Muscle of arm (tissue), 14 donors: ENCODE measurements at places on chromosomes 1 and 21. TPM values are rescaled to one million over a fixed set of nuclear protein-coding genes. Genes with fewer than 3 reads are reported as not detected.

DNA sequence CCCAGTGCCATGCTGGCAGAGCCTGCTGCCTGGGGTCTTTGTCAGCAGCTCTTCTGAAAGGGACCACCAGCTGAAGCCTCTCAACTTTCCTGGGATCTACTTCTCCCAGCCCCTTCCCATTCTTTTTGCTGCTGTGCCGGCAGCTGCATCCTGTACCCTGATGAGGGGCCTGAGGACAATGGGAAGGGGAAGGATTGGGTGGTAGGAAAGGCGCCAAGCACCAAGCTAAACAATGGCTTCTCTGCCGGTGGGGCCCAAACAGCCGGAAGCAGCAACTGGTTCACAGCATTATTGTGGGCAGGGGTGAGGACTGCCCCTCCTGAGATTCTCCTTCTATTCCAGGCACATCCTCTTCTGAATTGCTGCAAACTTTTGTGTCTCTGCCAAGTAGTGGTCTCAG is 5.0 kb upstream of the EFCAB14 start:
- DNase-seq = no peak

DNA sequence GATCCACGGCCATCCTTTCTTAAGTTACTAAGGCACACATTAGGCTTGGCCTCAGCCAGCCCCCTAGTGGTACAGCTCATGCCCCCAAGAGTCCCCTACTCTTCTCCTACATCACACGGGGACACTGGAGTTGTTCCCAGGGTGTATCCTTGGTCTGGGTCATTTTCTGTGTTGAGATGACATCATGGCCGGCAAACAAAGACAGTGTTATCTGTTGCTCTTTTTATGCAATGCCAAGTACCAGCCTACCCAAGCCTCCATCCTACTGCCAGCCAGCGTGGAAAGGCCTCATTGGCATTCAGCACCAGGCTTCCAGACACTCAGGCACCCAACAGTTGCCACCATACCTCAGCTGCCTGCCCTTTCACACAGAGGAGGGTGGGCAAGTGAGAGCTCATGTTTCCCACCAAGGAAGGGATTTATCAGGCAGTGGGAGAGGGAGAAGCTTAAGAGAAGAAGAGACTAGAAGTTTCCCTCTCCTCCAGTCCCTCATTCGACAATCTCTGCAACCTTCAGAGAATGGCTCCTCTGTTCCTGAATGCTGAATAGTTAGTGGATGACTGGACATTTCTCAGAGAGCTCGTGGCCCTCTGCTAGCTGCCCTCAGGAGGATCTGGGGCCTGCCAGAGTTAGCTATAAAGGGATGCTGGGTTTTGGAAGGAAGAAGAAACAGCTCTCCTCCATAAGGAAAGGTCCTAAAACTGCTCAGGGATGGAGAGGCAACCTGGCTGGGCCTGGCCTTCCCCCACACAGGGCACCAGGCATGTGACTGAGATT is 17.7 kb downstream of the CBR1 start:
- no peak for DNase-seq

- DNase-seq = no peak
Measured at GRCh38 chr21:17805966-17806365, 13.2 kb downstream of the C21orf91 start.

DNA sequence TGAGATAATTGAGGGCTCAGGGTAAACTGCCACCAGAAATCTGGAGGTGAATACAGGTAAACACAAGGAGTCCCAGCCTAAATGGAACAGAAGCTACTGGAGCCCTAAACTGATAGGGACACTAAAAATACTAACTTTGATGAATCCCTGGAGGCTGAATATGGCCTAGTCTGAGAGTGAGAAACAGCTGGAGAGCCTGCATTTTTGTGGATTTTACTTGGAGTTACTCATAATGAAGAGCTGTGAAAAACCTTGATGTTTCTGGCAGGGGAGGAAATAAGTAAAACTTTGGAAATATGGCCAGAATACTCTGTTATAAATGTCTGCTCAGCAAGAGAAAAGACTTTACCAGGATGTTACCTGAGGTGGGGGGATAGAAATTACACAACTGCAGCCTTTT is 164.4 kb downstream of the LIPI start:
- no peak for DNase-seq

DNA sequence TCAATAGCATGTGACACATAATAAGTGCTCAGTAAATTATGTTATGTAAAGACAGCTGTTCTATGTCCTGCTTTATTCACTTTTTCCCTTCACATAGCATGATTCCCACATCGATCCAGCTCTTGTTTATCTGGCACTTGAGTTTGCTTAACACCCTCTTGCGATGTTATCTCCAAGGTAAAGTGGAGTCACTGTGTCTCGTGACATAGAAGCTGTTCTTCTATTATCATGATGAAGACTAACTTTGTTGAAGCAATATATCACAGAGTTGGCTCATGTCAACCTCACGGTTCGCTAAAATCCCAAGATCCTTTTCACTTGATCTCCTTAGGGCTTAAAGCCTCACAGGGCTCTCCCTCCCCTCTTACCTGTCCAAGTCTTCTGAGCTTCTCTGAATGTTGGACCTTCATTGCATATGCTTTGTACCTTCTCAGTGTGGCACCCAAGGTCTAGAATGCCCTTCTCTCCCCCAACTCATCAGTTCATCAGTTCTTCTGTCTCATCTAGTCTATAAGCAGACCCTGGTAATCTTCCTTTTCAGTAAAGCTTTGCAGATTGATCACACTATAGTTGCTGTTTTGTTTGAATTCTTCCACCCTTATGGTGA is 38.0 kb downstream of the PLXNA2 start:
- no peak for DNase-seq

- DNase-seq = no peak
Measured at GRCh38 chr1:3030663-3031381, 9.6 kb downstream of the ACTRT2 start.

DNA sequence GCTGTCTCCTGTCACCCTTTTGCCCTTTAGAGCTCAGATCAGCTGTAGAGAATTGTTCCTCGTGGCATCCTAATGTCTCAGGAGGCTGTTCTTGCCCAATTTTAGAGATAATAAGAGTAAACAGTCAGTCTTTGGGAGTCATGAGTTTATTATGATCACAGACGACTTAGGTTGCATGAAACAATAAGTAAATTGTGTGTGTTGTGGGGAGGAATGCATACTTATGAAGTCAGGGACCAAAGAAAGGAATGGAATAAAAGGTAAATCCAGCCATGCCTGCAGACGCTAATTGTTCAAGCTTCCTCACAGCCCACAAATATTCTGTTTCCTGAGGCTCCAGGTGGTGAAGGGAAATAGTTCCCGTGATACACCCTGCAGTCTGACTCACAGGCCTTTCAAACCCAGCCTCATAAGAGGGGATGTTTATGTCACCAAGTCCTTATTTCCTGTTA is 897 bp downstream of the EPHX4 start:
- DNase-seq = peak; percentile 1

Gene VCAM1
- polyA plus RNA-seq = 12.4 TPM

- DNase-seq = no peak
Measured at GRCh38 chr1:218284377-218284916, 646 bp upstream of the RRP15 start.

Gene SLC26A9
- not detected for polyA plus RNA-seq
